Left ventricle myocardium superior (tissue), 1 donor: ENCODE measurements at places on chromosomes 3 and 15. TPM values are rescaled to one million over a fixed set of nuclear protein-coding genes. Genes with fewer than 3 reads are reported as not detected.
A peak's percentile ranks its signal among the peaks of the same experiment; 100 is the strongest.

- no peak for DNase-seq
Observed at GRCh38 chr3:168044049-168044448, 51.7 kb downstream of the GOLIM4 start.

DNA sequence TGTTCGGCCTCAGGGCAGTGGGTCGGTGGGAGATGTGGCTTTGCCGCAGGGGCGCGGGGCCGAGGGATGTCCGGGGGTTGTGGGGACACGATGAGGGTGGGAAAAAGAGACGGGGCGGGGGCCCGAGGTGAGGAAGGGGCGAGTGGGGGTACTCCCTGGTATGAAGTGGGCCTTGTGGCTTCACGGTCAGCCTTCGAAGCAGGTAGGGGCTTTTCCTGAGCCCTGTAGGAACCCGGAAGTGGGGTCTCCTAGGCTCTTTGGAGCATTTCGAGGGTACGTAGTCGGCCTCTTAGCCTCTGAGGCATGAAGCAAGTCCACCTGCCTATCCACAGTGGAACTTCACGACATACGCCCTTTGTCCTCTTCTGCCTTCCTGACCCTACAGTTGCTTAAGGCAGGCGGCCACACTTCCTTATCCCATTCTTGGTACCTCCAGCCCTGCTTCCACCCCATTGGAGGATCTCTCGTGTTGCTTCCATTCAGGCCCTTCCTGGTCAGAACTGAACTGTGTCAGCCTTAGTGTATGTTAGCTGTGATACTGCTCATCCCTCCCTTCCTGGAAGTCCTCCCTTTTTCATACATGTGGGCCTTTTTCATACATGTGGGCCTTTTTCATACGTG, 389 bp downstream of the ARPC4 start:
- DNase-seq, result no peak

DNA sequence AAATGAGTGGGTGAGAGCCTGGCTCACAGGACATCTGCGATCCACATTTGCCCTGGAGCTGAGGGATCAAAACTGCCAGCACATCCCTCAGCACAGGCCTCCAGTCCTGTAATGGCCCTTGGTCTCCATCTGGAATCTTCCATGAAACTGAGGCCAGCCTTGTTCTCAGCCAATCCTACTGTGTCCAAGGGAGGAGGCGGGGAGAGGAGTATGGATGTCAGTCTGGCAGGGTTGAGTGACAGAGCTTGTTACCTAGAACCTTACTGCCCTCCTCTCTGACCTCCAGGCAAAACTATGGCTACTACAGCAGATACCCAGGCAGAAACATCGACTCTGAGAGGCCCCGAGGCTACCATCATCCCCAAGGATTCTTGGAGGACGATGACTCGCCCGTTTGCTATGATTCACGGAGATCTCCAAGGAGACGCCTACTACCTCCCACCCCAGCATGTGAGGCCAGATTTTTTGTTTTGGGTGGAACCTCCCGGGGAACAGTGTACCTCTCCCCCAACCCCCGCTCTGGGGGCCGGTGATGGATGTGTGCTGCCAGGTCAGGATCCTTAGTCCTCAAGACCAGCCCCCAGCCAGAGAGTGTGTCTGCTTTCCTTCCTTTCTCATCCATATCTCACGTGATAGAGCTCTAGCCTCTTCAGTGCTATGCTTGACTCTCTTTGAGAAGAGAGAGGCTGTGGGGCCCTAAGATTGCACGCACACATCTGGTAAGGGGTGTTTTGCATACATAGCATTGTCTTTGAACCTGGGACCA, 41.3 kb downstream of the CHDH start:
- no peak for DNase-seq

DNA sequence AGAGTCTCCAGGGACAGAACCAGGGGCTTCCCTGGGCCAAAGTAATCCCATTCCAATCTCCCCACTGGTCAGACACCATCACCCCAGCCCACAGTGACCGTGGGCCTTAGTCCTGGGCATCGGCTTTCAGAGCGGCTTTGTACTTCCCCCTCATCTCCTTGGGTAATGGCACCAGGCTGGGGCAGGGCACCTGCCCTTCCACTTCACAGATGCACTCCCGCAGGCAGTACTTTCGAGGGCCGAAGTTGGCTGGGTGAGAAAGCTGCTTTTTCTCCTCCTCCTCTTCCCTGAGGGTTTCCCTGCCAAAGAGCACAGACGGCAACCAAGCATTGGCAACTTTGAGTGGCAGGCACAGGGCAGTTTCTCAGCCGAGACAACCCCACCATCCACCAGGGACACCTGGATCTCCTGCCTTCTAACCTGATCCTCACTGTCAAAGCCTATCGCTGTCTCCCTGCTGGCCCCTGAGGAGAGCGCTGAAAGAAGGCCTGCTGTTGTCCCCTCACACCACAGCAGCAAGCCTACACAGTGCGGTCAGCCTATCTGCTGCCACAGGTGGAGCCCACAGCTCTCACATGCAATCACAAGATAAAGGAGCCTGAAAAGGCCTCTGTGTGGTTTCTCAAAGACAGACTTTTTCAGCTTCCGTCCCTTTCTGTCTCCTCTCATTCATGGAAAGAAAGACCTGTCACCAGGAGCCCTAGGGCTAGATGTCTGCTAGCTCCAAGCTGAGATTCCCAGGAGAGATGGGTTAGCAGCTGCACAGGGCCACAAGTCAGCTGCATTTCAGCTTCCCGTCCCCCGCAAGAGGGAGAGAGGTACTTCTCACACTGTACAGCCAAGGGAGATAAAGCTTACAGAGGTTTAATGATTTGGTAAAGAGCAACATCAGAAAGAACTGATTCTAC, 12.5 kb downstream of the MRPS25 start:
- no peak for DNase-seq

- no peak for DNase-seq
Observed at GRCh38 chr15:27828746-27829145, 270.4 kb downstream of the OCA2 start.

DNA sequence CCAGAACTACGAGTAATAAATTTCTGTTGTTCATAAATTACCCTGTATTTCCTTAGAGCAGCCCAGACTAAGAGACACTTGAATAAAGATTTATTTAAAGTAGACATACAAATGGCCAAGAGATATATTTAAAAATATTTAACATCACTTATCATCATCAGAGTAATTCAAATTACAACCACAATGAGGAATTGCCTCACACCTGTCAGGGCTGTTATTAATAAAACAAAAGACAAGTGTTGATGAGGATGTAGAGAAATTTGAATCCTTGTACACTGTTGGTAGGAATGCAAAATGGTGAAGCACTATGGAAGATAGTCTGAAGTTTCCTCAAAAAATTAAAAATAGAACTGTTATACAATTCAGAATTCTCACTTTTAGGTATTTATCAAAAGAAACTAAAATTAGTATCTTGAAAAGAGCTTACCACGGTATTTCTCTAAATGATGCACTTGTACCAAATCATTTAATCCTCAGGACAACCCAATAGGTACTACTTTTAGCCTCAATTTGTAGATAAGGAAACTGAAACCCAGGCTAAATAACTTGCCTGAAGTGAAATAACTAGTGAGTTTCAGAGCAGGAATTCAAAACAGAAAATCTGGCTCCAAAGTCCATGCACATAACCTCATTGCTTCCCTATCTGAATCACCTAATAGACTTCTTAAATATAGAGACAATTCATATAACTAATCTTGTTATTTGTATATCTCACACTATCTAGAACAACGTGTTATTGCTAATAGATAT, 69.4 kb downstream of the ZBTB20 start:
- no peak for DNase-seq

- peak; percentile 99 for DNase-seq
Observed at GRCh38 chr3:158570999-158571702, at the start of gene MLF1. Gene MLF1, plus strand, starts transcription at chr3:158571194. Its CDS starts 107 bp downstream, at chr3:158571301.

- DNase-seq, result no peak
Observed at GRCh38 chr15:100565591-100565990, 36.4 kb downstream of the LINS1 start.

DNA sequence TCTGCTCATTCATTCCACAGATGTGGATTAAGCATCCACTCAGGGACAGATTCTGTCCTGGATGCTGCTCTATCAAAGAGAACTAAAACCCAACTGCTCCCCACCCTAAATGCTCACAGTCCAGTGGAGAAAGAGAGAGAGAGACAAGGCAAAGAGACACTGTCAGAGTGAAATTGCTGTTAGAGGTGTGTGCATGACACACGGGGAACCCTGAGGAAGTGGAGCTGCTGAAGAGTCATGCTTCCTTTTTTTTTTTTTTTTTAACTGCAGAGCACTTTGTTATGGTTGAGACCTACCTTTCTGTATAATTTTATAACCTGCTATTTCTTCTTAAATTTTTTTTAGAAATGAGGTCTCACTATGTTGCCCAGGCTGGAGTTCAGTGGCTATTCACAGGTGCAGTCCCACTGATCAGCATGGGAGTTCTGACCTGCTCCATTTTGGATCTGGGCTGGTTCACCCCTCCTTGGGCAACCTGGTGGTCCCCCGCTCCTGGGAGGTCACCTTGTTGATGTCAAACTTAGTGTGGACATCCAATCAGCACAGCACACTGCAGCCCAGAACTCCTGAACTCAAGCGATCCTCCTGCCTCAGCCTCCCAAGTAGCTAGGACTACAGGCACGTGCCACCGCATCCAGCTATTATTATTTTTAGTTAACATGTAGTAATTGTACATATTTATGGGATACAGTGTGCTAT, 18.2 kb upstream of the PSTPIP1 start:
- DNase-seq, result no peak

GRCh38 chr15:93709708-93710107, 521.7 kb upstream of the MCTP2 start:
- no peak for DNase-seq

XCR1 gene
- total RNA-seq, result not detected

DNA sequence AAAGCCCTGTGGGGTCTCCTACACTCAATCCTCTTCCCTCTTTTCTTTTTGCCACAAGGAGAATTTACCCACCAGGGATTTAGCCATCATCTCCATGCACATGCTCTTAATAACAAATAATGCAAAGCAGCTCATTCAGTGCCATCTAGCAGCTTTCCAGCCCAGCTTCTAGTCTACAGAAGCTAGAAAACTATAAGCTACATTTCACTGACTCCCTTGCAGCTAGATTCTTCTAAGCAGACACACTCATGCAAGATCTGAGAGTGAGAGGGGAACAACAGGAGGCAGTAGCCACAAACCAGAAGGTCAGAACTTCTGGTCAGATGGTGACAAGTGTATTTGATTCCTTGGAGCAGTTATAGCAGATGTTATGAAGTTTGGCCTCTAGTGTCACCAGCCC, 25.5 kb downstream of the OSBPL10 start:
- no peak for DNase-seq

GRCh38 chr15:72155003-72155621, 36.9 kb downstream of the SENP8 start:
- peak; percentile 86 for DNase-seq

DNA sequence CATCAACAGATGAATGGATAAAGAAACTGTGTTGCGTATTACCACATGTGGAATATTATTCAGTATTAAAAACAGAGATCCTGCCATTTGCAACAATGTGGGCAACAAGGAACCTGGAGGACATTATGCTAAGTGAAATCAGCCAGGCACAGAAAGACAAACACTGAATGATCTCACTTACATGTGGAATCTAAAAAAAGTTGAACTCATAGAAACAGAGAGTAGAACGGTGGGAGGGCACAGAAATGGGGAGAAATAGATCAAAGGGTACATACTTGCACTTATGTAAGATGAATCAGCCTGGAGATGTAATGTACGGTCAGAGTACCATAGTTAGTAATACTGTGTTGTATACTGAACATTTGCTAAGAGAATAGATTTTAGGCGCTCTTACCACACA, 29.8 kb upstream of the MUC13 start:
- DNase-seq, result no peak

GRCh38 chr3:36730966-36731365, 33.4 kb downstream of the DCLK3 start:
- no peak for DNase-seq

GRCh38 chr3:177946497-177946896, 589.7 kb upstream of the KCNMB2 start:
- DNase-seq, result no peak

DNA sequence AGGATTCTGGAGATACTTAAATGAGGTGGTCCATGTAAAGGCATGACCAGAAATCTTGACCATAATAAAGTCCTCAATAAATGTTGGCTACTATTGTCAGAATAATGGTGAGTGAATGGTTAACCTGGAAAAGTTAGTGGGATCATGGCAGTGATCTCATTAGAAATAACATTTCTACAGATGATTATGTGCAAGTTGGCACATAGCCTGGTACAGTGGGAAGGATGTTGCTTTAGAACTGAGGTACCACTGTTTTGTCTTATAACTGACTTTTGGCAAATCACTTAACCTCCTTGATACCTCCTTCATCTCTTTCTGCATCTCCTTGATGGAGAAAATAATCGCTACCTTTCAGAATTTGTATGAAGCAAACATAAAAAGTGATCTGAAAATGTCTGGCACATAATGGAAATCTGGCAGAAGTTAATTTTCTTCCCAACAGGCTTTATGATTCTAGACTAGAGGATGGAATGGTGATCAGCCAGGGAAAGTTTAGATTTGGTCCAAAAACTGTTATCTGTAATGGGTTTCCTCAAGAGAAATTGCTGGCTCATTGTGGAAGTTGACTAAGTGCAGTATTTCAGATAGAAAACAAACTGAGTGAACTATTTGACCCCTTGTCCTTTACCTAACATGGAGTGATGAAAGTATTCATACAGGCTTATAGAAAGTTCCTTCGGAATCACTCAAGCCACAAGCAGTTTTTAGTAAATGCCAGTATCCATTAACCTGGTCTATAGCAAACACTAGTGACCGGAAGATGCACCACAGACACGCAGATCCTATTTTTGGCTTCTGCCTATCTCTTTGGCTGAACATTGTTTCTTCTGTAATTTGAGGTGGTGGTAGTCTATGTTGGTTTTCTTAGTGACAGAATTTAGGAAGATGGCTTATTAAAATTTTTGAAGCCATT, 449.6 kb upstream of the TGFBR2 start:
- no peak for DNase-seq

THPO gene
- 0.37 TPM for total RNA-seq

TMOD3 gene
- total RNA-seq, result 19.9 TPM

PLSCR1 gene
- total RNA-seq, result 23.6 TPM

GOLGA8J gene
- total RNA-seq, result not detected
